ENCODE measurements at places on chromosomes 2 and 18.

GRCh38 chr2:124193706-124194105, 168.6 kb downstream of the CNTNAP5 start:
- no peak for DNase-seq

DNA sequence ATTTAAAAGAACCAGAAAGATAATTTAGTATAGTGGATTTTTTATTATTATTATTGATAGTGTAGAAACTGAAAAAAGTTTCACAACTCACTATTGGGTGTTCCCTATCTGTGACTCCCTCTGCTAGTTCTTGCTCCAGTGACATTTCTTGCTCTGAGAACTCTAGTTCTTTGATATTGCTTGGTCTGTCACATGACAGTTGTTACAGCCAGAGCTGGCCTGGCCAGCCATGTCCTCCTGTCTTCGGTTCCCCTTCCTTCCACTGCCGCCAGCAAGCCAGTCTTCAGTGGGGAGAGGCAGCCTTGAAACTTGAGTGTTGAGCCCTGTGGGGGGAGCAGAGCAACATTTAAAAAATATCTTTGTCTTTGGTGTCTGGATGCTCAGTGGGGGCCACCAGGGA, 7.6 kb upstream of the THOC1 start:
- no peak for DNase-seq

DNA sequence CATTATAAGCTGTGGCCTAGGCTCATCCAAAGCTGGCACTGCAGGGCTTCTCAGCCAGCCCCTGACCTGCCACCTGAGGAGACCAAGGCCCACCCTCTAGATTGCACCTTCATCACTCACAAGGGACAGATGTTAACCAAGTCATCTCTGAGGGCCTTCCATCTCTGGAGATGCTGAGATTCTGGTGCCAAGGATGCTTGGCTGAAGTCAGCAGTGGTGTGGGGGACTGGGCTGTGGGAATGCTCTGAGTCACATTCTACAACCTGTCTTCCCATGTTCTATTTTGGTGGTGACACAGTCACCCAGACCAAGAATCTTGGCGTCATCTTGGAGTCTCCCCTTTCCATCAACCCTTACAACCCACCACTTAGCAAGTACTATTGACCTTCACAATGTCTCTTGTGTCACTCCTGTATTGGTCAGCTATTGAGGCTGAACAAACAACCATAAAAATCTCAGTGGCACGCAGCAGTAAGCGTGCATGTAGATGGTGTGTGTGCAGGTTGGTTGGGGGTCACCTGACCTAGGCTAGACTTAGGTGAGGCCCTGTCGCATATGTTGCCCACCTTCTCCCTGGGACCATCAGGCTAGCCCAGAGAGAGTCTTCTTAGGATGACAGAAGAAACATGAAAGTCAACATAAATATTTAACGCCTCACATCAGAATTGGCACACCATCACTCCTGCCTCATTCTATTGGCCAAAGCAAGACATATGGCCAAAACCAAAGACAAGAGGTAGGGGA, 135.0 kb downstream of the SMAD7 start:
- DNase-seq = no peak

DNA sequence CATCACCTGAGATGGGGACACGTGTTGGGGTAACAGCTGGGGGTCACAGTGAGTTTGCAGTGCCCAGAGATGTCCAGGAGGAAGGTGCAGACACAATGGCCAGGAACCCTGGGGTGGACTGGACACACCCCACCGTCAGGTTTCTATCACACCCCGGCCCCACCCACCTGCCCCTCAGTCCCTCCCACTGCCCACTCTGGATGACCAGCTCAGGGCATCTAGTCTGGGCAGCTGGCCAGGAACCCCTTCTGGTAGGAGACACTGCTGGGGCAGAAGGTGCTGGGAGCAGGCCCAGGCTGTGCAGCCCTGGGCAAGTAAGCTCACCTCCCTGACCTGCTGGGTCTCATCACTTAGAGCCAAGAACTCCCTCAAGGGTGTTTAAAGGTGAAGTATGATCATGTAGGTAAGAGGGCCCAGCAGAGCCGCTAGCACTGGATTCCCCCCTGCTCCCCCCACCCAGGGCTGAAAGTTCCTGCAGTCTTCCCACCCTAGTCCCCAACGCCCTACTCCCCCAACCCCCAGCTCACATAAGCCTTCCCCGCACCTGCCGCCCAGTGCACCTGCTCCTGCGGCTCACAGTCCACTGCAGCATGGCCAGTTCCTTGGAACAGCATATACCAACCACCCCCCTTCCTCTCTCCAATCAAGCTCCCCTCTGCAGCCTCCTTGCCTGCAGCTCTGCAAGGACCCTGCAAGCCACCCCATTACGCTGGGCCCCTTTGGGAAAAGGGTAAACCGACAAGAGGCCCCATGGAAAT, 17.3 kb downstream of the BIN1 start:
- DNase-seq = no peak

DNA sequence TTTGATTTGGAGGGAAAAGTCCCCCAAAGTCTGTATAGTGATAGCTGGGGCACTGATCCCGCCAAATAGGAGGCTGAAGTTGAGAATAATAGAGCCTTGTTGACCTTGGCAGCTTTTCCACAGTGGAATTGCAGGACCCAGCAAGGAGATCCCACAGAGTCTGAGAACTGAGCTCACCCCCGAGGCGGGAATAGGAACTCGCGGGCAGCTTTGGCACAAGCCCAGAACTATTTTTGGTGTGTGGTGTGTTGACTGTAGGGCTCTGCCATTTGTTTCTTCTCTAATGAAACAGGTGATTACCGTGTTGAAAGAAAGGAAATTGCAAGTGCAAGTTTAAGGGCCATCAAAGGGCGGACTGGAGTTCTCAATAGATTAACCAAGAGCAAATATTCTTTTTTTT, 34.0 kb downstream of the SH3RF3 start:
- peak; percentile 12 for DNase-seq
